Stimulated activated CD4-positive, alpha-beta T cell treated with anti-CD3 and anti-CD28 coated beads, TNF-alpha, amount 100 ng/mL, for 24 hours (primary cell): ENCODE measurements at places on chromosomes 13 and 19.

DNA sequence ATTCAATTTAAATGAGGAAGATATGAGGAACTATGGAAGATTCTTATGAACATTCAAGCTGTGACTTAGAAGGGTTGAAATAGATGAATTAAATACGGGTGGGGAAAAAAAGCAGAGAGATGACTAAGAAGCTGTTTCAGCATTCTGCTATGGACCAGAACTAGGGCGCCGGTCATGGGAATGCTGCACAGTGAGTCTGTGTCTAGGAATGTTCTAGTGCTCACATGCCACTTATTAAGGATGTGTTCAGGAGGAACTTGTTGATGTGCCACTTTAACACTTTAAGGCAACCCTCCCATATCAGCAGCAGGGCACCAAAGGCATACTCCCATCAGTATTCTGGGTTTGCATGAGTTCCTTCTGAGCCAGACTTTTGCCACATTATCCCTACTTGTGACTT is 152.1 kb downstream of the POSTN start:
- DNase-seq = no peak

DNA sequence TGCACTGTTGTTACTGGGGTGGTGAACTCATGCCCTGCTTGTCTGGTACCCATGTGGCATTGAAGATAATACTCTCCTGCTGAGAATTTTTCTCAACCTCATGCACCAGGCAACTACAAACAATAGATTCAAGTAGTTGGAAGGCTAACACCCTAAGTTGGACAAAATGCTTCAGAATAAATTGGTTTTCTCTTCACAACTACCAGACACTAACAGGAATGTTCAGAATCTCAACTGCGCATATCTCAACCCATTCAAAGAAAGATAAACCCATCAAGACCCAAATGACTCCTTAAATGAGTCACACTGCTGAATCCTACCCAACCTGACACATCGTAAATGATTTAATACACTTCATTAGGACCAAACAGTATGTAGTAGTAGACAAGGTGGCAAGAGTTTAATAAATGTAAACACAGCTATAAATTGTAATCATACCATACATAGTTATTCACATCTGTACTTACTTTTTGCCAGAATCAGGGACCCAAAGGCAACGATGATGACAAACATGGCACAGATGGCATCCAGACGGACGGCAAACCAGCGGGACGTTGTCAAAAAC is 227.4 kb downstream of the ABCC4 start:
- no peak for DNase-seq

DNA sequence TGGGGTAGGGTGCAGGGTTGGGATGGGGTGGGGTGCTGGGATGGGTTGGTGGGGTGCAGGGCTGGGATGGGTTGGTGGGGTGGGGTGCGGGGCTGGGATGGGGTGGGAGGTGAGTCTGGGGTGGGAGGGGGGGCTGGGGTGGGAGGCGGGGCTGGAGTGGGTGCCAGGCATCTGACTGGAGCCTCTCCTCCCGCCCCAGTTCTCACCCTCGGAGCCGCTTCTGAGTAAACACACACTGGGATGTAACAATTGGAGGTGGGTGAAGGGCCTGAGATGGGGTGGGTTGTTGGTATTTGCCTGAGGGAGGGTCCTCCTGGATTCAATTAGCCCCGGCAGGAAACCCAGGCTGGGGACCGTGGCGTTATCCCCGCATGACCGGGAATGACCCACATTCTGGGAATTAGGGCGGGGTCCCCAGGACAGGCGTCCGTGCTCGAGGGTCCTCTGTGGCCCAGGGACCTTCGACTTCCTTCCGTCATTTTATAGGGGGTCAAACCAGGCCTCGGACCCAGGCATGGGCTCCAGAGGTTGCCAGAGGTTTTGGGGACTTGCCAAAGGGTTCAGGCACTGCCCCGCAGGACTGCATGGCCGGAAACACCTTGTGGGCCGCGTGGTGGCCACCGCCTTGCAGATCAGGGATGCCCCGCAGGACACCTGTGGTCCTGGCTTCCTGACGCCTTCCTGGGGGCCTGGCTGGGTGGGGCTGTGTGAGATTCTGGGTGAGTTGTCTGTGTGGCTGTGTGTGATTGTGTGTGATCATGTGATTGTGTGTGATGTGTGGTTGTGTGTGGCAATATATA is 1.4 kb downstream of the TMPRSS9 start:
- DNase-seq = no peak

- no peak for DNase-seq
Observed at GRCh38 chr19:55638864-55639359, 1.9 kb upstream of the ZNF580 start.

DNA sequence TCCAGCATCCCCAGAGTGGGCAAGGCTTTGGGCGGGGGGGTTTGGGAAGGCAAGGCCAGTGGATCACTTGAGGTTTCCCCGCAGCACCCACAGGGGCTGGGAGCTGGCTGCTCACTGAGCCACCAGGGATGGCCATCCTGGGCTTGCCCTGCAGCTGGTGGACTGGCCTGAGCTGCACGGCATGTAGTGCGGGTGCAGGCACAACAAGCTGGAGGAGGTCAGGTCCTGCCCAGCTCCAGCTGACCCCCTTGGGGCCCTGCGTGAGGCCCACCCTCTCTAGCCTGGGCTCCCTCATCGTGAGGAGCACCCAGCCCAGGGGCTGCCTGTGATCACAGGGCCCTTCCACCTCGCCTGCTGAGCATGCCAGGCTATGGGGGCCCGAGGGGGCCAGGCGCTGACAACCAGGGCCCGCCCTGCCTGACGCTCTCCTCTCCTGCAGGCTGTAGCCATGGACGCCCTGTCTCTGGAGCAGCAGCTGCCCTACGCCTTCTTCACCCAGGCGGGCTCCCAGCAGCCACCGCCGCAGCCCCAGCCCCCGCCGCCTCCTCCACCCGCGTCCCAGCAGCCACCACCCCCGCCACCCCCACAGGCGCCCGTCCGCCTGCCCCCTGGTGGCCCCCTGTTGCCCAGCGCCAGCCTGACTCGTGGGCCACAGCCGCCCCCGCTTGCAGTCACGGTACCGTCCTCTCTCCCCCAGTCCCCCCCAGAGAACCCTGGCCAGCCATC is 22.9 kb downstream of the COMP start:
- no peak for DNase-seq

DNA sequence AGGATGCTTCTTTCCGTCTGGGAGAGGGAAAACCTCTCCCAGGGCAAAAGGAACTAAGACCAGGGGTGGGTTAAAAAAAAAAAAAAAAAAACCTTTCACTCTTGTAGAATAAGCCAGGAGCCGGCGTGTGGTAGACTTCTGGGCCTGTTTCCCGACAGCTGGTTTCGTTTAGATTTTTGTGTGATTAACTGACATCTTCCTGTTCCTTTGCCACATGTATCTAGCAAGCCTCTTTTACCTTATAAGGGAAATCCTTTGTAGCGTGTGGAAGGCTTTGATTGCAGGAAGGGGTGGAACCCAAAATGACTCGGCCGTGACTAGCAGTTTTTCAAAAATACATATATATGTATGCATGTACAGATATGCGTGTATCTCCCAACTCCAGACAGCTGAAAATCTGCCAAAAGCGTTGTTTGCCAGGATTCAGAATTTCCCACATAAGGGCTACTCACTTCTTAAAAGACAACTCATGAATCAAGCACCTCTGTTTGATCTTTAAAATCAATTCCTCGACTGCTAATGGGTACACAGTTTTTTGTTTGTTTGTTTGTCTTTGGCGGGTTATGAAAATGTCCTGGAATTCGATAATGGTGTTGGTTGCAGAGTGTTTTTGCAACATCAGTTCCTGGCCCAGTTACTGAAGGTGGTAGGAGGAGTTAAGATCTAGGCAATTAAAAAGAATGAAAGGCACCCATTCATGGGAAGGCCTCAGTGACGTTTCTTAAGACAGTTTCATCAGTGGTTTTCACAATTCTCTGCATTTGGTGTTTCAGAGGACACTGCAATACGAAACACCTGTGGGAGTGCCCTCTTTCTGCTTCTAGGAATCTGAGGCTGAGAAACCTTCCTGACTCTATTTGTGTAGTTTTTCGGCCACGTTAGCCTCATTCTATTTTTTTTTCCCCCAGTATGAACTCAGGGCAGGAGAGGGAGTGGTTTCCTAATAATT is 2.7 kb downstream of the TPM4 start:
- peak; percentile 54 for DNase-seq

DNA sequence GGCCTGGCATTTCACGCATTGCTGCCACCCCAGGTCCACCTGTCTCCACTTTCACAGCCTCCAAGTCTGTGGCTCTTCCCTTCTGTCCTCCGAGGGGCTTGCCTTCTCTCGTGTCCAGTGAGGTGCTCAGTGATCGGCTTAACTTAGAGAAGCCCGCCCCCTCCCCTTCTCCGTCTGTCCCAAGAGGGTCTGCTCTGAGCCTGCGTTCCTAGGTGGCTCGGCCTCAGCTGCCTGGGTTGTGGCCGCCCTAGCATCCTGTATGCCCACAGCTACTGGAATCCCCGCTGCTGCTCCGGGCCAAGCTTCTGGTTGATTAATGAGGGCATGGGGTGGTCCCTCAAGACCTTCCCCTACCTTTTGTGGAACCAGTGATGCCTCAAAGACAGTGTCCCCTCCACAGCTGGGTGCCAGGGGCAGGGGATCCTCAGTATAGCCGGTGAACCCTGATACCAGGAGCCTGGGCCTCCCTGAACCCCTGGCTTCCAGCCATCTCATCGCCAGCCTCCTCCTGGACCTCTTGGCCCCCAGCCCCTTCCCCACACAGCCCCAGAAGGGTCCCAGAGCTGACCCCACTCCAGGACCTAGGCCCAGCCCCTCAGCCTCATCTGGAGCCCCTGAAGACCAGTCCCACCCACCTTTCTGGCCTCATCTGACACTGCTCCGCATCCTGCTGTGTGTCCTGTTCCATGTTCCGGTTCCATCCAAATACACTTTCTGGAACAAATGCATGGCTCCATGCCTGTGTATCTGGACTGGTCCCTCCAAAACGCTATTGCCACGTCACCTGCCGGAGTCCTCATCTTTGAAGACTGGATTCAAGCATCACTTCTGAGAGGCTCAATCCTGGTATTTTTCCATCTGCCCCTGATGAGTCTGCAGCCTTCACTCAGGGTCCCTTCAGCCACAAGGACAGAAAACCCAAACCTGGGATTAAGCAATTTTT is 10.7 kb upstream of the DHDH start:
- no peak for DNase-seq

GRCh38 chr13:28049880-28050875 is 50.2 kb downstream of the FLT3 start:
- no peak for DNase-seq

DNA sequence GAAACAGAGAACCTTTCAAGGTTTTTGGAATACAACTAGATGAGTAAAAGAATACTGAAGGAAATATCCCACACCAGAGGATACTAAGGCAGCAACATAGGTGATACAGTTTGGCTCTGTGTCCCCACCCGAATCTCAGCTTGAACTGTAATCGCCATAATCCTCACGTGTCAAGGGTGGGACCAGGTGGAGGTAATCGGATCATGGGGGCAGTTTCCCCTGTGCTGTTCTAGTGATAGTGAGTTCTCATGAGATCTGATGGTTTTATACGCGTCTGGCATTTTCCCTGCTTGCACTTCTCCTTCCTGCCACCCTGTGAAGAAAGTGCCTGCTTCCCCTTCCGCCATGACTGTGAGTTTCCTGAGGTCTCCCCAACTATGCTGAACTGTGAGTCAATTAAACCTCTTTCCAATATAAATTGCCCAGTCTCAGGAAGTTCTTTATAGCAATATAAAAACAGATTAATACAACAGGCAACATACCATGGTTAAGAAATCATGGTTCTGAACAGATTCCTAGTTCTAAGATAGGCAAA is 97.0 kb downstream of the ABCC4 start:
- DNase-seq = no peak

DNA sequence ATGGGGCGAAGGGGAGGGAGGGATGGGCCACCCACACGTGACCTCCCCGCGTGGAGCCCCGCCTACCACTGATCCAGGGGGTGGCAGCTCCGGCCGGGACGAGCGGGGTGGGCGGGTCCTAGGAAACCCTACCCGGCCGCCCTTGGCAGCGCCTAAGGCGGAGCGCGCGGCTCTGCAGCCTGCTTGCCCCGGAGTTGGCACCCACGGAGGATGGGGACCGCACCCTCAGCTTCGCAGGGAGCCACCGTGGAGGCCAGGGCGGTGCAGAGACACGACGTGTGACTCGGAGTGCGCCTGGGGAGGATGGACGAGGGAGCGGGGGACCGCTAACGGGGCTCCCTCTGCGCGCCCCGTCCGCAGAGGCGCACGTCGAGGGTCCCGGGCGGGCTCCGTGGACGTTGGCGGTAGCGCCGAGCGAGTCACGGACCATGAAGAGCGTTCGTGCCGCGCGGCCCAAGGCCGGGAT is at the start of gene RGS9BP:
Gene RGS9BP, plus strand, starts transcription at position 129 of the 466 bp plus-strand sequence. CDS start 416 bp downstream, outside the sequence.
- no peak for DNase-seq

- no peak for DNase-seq
Observed at GRCh38 chr19:38784224-38784623, 4.8 kb upstream of the LGALS7B start.

DNA sequence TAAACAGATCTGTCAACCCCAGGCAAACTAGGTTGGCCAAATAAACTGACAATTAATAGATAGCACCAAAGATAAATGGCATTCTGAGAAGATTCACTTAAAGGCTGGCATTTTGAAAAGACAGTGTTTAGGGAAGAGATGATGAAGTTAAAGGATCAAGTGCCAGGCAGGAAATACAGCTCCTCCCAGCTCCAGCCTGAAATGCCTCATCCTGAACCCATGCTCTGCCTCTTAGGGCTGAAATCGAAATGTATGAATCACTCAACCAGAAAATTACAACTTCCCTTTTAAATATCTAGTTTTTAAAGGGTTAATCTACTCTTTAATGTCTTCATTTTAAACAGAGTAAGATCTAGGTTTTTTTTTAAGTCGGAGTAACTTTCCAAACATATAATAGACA is 171.2 kb upstream of the UBL3 start:
- no peak for DNase-seq

GRCh38 chr19:2678044-2678671 is 24.3 kb downstream of the GNG7 start:
- no peak for DNase-seq

GRCh38 chr13:29187584-29187983 is 367.4 kb downstream of the MTUS2 start:
- DNase-seq = no peak

DNA sequence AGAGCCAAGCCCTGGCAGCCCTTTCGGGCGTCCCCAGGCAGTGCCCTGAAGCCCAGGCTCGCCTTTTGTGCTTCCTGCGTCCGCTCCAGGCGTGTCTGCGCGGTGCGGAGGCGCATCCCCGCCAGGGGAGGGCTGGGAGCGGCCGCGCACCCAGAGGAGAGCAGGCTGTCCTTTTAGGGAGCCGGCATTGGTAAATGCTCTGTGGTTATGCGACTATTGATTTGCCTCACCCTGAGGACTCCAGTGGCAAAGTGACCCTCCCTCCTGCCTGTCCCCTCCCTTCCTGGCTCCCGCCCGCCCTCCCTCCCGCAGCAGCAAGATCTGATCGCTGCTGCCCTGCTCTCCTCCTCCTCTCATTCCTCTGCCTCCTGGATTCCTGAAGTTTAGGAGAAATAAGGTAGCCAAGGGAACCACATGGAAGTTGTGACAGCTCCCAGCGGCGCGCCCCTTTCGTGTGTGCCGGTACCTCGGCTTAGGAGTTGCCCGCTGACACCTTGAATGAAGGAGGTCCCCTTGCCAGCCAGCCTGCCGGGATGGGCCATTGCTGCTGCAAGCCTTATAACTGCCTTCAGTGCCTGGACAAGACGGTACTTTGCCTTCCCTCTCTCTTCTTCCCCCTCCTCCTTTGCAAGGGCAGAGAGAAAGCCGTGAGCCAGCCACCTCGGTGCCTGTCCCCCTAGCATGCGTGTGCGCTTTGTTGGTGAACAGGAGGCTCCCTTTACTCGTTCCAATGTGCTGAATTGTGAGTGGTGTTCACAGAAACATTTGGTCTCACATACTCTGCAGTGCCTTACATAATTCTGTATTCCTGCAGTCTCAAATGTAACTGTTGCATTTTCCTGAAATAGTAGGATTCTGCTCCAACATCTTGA is 166.9 kb downstream of the SLC7A1 start:
- no peak for DNase-seq
